ENCODE measurements at places on chromosomes 3 and 15. TPM values are rescaled to one million over a fixed set of nuclear protein-coding genes. Genes with fewer than 3 reads are reported as not detected.

DNA sequence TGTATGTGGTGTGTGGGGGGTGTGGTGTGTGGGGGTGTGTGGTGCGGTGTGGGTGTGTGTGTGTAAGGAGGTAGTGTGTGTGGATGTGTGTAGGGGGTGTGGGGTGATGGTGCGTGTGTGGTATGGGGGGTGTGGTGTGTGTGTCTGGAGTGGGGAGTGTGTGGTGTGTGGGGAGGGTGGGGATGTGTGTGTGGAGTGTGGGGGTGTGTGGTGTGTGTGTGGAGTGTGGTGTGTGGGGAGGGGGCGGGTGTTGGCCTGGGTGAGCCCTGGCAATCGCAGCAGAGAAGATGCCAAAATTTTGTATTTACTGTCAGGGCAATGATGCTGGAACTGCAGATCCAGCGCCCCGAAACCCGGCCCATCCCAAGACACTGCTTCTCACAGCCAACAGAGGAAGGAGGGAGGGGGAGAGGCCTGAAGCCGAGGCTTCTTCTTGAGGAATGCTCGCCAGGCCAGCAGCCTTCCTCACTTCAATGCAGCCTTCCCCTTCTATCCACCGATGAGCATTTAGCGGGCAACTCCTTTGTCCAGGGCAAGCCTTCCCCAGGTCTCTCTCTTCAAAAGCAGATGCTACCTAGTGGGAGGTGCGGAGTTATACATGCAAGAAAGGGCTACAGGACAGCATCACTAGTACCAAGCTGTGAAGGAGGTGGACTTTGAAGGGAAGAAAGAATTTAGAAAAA lies 11.9 kb upstream of the SRP14 start:
- no peaks in the 10 kb centered on the region for H3K27me3 ChIP-seq
- DNase-seq, result no peak
- peaks cover 38% of the 10 kb centered on the region for H3K4me1 ChIP-seq
- H3K4me3 ChIP-seq, result no peak overlapping the region

DNA sequence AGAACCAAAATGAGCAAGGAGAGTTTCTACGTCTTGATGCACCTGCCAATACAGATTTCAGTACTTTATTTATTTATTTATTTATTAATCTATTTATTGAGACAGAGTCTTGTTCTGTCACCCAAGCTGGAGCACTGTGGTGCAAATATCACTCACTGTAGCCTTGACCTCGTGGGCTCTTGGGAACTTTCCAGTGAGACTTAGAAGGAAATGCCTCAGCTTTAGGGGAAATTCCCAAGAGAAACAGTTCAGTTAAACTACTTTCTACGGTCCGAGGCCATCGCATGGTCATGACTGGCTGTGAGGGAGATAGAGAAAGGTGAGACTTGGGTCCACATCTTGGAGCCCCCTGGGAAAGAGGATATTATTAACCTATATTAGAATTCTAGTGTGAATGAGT lies 47.0 kb upstream of the HERC1 start:
- no peaks in the 10 kb centered on the region for H3K27me3 ChIP-seq
- DNase-seq, result no peak
- peak overlapping the region; percentile 50 for H3K27ac ChIP-seq
- no peaks in the 10 kb centered on the region for H3K36me3 ChIP-seq
- H3K4me1 ChIP-seq, result peaks cover 27% of the 10 kb centered on the region

- H3K4me1 ChIP-seq, result peaks cover 30% of the 10 kb centered on the region
- H3K27me3 ChIP-seq, result no peaks in the 10 kb centered on the region
- H3K36me3 ChIP-seq, result no peaks in the 10 kb centered on the region
- no peak for DNase-seq
- peak overlapping the region; percentile 59 for H3K27ac ChIP-seq
Measured at GRCh38 chr3:30871720-30872119, 22.7 kb downstream of the GADL1 start.

DNA sequence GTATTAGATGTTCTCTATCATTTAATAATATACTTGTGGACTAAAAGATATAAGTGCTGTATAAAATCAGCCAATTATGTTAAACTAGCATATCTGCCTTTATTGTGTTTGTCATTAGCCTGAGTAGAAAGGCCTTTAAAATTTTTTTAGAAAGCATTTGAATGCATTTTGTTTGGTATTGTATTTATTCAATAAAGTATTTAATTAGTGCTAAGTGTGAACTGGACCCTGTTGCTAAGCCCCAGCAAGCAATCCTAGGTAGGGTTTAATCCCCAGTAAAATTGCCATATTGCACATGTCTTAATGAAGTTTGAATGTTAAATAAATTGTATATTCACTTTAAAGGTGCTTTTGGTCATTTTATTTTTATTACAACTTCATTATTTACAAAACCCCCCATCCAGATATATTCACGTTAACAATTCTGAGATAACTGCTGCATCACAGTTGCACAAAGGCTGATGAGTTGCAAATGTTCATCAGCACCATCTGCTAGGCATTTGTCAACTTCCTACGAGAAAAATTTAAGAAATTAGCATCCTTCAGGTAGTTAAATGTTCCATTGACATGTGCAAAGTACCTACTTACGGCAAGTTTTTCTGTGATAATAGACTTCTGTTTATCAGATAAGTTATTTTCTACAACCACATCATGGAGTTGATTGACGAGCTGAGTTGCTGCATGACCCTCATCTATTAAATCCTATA lies 6.3 kb downstream of the EIF4A2 start:
- H3K27me3 ChIP-seq, result no peaks in the 10 kb centered on the region
- no peak for DNase-seq
- H3K27ac ChIP-seq, result no peak overlapping the region
- no peak overlapping the region for H3K4me3 ChIP-seq

DNA sequence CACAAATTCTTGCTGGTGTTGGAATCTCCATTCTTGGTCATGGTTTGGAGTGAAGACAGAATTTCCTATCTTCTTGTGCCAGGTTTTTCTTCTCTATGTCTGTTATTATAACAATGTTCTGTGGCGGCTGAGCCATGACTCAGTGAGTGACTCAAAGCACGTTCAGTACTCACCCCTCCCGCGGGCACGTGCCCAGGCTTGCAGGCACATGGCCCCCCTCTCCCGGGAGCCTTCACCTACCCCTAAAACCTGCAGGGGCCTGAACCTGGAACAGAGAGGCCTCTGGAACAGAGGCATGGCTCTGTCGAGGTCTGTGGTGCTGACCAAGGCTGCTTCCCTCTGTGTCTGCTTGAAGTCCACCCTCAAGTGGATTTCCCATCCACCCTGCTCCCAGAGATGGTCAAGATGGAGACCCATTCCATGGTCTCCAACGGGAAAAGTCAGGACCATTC lies 27.6 kb downstream of the PLXNB1 start:
- no peaks in the 10 kb centered on the region for H3K4me1 ChIP-seq
- H3K27me3 ChIP-seq, result peaks cover 5% of the 10 kb centered on the region
- peak overlapping the region; percentile 23 for H3K27ac ChIP-seq
- peak; percentile 89 for DNase-seq
- H3K36me3 ChIP-seq, result no peaks in the 10 kb centered on the region

The ATP13A5 gene
- not detected for total RNA-seq

DNA sequence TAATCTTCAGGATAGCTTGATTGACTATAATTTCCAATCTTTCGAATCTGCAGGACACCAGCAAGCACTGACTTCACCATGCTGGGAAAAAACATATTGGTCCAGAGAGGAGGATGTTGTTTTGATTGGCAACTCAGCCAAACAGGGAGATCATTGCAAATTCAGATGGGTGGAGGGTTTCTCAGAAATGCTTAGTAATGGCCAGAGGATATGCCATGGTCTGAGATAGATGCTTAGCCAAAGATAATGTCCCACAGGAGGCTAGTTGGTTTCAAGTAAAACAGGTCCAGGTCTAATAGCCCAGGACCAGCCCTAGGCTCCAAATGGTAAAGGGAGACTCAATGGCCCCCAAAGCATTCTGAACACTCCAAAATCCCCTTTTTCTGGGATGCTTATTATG lies 46.7 kb upstream of the CCDC80 start:
- H3K4me3 ChIP-seq, result no peak overlapping the region
- no peak overlapping the region for H3K27ac ChIP-seq
- H3K36me3 ChIP-seq, result no peaks in the 10 kb centered on the region
- H3K4me1 ChIP-seq, result no peaks in the 10 kb centered on the region
- DNase-seq, result no peak

DNA sequence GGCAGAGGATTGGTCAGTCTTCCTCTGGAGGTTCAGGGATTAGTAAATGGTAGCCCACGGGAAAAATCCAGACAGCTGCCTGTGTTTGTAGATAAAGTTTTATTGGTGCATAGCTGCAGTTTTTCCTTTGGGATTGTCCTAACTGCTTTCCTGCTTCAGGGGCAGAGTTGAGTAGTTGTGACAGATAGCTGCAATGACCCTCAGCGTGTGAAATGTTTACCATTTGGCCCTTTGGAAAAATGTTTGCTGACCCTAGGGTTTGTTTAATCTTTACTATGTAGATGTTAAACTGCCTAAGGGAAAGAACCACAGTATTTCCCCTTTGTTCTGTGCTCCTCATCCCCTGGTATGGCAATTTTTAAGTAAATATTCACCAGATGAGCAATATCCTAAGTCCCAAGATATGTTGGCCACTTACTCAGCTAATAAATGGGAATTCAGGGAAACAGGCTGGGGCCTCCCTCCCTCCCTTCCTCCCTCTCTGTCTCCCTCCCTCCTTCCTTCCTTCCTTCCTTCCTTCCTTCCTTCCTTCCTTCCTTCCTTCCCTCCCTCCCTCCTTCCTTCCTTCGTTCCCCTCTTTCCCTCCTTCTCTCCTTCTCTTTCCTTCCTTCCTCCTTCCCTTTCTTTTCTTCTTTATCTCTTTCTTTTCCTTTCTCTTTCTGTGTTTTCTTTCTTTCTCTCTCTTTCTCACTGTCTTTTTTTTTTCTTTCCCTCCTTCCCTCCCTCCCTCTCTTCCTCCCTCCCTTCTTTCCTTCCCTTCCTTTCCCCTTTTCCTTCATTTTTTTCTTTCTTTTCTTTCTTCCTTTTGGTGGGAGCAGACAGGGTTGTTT lies 234.6 kb upstream of the BHLHE40 start:
- H3K27me3 ChIP-seq, result no peaks in the 10 kb centered on the region
- H3K27ac ChIP-seq, result no peak overlapping the region
- H3K4me3 ChIP-seq, result no peak overlapping the region
- no peaks in the 10 kb centered on the region for H3K36me3 ChIP-seq
- no peak for DNase-seq

DNA sequence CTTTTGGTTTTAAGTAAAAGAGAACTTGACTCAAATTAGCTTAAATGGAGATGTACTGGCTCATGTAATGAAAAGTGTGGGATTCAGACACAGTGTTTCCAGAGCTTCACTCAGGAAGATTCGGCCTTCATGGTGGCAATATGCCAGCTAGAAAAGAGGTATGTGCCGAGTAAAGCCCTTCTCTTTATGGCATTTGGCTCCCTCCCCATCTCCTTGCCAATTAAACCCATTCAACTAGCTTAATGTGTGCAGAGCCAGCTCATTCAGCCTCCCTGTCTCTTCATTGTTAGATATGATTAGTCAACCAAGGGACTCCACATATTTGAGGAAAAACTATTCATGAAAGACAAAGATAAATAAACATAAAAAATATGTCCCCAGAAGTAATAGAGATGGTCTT lies 15.0 kb upstream of the TRANK1 start:
- no peak overlapping the region for H3K27ac ChIP-seq
- no peaks in the 10 kb centered on the region for H3K4me1 ChIP-seq
- H3K27me3 ChIP-seq, result no peaks in the 10 kb centered on the region

- no peak for DNase-seq
- no peak overlapping the region for H3K4me3 ChIP-seq
- no peak overlapping the region for H3K27ac ChIP-seq
- H3K4me1 ChIP-seq, result no peaks in the 10 kb centered on the region
Measured at GRCh38 chr3:25025236-25025635, 402.8 kb upstream of the RARB start.

- H3K27me3 ChIP-seq, result no peaks in the 10 kb centered on the region
- peaks cover 74% of the 10 kb centered on the region for H3K4me1 ChIP-seq
- peak overlapping the region; percentile 42 for H3K4me3 ChIP-seq
Measured at GRCh38 chr3:159865041-159865579, 123.5 kb upstream of the IL12A start.

- no peak overlapping the region for H3K4me3 ChIP-seq
- no peak for DNase-seq
- H3K27ac ChIP-seq, result no peak overlapping the region
- H3K36me3 ChIP-seq, result no peaks in the 10 kb centered on the region
- H3K4me1 ChIP-seq, result peaks cover 11% of the 10 kb centered on the region
Measured at GRCh38 chr3:16462679-16463078, 50.8 kb downstream of the RFTN1 start.

GRCh38 chr15:66850996-66851310 lies 148.9 kb downstream of the SMAD6 start:
- DNase-seq, result no peak
- H3K36me3 ChIP-seq, result no peaks in the 10 kb centered on the region
- H3K27me3 ChIP-seq, result no peaks in the 10 kb centered on the region
- no peak overlapping the region for H3K27ac ChIP-seq
- H3K4me1 ChIP-seq, result peaks cover 8% of the 10 kb centered on the region
- H3K4me3 ChIP-seq, result peak overlapping the region; percentile 18

- H3K27ac ChIP-seq, result no peak overlapping the region
- H3K4me3 ChIP-seq, result no peak overlapping the region
- no peaks in the 10 kb centered on the region for H3K36me3 ChIP-seq
- H3K4me1 ChIP-seq, result no peaks in the 10 kb centered on the region
Measured at GRCh38 chr3:140552898-140553297, 125.0 kb upstream of the TRIM42 start.

The ILDR1 gene
- total RNA-seq, result not detected

The DHX30 gene
- total RNA-seq, result 62.3 TPM
